Psoas muscle (tissue), 8 donors: ENCODE measurements at places on chromosomes 2 and 18. TPM values are rescaled to one million over a fixed set of nuclear protein-coding genes. Genes with fewer than 3 reads are reported as not detected.

- DNase-seq: no peak
Observed at GRCh38 chr2:150097901-150098531, 389.5 kb downstream of the RND3 start.

- DNase-seq: no peak
Observed at GRCh38 chr18:13039806-13040205, 48.6 kb downstream of the CEP192 start.

- no peak for DNase-seq
Observed at GRCh38 chr2:106147665-106148064, 46.4 kb downstream of the UXS1 start.

The DUSP2 gene
- polyA plus RNA-seq: 5.8 TPM

- DNase-seq: no peak
Observed at GRCh38 chr2:202883987-202884675, 12.6 kb upstream of the ICA1L start.
